ENCODE measurements at places on chromosomes 7 and 10.
A peak's percentile ranks its signal among the peaks of the same experiment; 100 is the strongest.

DNA sequence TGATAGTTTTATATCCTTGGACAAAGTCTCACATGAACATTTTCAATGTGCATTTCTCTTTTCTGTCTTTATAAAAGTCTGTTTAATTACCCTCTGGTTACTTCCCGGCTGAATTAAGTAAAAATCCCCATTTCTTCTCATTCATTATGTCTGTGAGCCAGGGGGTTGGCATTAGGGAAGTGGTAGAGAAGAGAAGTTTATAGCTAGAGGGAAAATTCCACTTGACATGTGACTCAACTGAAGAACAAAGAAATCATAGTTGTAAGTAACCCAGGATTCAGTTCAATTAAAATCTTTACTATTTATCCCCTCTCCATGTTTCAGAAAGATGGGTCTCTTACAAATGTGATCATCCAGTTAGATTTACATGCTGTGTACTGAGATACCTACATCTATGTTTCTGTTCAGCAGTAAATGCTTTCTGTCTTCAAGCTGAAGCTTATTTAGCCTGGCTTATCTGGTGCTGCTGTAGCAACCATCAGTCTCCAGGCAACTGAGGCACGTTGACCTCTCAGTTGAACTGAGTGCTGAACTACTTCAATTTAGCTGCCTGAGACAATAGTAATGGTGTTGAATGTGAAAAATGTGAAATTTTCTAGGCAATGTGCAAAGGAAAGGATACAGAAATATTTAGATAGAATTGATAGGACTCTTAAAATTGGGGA is 181.6 kb downstream of the MLLT10 start:
- DNase-seq, result no peak

GRCh38 chr7:158271646-158272045 is 316.0 kb downstream of the PTPRN2 start:
- DNase-seq, result no peak

- DNase-seq, result no peak
Measured at GRCh38 chr10:30041196-30042105, 17.9 kb downstream of the JCAD start.

GRCh38 chr7:24718431-24718831 is 38.8 kb downstream of the GSDME start:
- no peak for DNase-seq

GRCh38 chr7:93563584-93563983 is 10.9 kb downstream of the CALCR start:
- no peak for DNase-seq

DNA sequence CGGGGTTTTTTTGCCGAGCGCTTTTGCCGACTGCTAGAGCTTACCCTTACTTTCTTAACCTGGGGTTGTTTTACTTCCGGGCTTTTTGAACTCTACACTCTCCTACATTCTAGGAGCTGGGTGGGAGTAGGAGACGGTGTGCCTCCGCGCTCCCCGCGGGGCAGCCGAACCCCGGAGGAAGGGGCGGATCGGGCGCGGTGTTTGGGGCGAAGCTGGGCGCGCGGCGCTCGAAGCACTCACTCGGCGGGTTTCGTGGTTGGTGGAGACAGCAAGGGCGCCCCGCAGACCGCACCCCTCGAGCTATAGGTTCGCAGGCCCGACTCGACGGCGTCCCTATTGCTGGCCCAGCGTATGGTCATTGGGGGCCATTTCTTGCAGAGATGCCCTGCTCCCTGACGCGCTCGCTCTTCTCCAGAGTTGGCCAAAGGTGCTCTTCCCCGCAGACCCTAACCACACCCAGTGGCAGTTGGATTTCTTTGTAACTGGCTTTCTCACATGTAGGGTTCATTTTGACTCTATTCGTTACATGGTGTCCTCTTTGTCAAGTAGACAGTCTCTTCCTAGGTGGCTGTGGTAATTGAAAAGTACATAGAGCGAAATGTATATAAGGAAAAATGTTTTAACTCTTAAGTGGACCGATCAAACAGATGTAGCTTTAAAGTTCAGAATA is 364 bp downstream of the ZNF518A start:
- peak; percentile 82 for DNase-seq

- no peak for DNase-seq
Measured at GRCh38 chr10:46042527-46042926, 3.5 kb downstream of the MSMB start.

GRCh38 chr7:69859342-69859741 is 261.1 kb downstream of the AUTS2 start:
- no peak for DNase-seq

DNA sequence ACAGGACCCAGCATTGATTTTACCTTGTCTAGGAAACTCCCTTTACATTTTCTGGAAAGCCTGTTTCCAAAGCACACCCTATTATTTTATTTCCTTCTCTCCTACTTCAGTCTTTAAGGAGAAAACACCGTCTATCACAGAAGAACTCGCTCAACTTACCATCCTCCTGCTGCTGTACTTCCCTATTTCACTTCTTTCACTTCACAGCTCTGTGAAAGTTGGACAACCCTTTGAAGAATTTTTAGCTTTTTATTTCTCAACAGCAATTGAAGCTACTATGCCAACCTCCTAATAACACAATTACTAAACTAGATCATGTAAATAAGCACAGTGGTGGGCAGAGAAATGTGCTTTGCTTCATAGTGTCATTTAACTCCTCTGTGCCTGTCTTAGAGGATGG is 166.5 kb downstream of the TFEC start:
- DNase-seq, result no peak

DNA sequence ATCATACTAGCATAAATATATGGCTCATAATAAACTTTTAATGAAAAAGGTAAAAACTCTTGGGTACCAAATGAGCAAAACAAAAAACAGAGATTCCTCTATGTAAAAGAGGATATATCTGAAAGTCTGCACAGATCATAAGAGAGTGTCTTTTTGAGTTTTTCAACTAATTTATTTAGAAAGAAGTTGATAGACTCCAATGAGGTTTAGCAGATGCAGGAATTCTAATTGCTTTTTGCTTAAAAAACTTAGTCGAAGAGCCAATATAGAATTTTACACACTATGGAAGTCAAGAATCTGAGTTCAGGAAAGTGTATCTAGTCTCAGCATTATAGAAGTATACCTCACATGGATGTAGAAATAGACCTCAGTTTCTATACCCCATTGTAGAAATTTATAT is 3.4 kb upstream of the MLLT10 start:
- DNase-seq, result no peak

GRCh38 chr10:110343947-110344346 is 39.2 kb upstream of the SMNDC1 start:
- DNase-seq, result no peak

- DNase-seq, result no peak
Measured at GRCh38 chr10:126646110-126646509, 24.4 kb downstream of the C10orf90 start.

GRCh38 chr7:43890468-43890867 is 15.9 kb downstream of the URGCP start:
- DNase-seq, result no peak

DNA sequence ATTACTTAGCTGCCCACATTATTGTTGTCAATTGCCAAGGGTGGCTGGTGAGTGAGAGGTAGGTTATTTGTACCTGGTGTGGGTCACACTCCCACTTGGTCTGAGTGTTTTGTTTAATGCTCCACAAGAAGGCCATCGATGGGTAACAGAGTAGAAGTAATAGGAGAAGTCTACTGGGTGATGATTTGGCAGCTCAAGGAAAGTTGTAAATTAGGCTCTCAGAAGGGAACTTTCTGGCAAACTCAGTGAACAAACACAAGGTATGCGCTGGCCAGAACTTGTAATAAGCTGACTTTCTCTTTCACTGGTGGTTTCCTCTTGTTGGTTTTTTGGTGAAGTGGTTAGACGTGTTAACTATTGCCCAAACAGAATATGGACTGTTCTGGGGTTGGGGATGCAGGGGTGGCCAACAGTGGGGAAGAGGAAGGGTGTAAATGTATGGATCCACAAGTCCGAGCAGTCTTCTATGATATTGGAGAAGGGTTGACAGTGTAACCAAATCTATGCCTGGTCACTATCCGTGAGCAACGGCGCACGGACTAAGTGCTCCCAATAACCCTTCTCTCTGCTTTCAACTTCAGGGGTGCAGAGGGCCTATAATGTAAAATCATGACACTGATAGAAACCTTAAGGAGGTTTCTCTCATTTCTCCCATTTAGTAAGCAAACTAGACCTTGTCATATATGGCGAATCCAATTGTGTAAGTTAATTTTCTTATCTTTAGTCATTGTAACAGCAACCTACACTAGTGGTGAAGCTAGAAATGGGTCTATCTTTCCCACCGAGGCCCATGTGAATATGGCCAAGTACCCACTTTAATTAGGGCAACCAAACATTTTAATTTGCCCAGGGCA is 212.8 kb downstream of the PTEN start:
- no peak for DNase-seq

GRCh38 chr7:3657206-3657605 is 356.2 kb downstream of the SDK1 start:
- no peak for DNase-seq

DNA sequence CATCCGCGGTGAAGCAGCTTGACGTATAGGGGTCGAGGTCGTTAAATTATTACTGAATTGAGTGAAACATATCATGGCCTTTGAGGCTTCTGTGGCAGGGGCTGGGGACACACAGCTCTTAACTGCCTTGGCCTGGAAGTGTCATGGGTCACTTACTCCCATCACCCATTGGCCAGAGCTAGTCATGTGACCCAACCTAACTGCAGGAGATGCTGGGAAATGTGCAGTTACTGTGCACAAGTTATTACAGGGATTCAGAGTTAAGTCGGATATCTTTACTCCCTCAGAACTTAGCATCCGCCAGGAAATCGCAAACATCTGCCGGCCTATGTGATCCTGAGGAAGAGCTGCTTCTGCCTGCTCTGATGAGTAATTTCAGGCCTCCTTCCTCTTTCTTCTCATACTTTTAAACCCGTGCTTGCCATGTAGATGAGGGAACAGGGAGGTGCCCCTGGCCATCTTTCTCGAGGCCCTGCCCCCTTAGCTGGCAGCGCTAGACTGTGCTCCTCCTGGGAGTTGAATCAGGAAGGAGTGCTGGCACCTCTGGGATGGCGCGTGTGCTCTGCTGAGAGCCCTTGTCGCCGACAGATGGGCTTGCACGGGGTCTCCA is 203.6 kb downstream of the TCF7L2 start:
- DNase-seq, result no peak

Measured in activated naive CD4-positive, alpha-beta T cell treated with anti-CD3 and anti-CD28 coated beads, Interleukin-2, amount 50 U/mL, for 72 hours (primary cell).